Astrocyte of the hippocampus (primary cell): ENCODE measurements at places on chromosomes 1 and 21.

GRCh38 chr21:45766501-45766900 lies 123.0 kb downstream of the PCBP3 start:
- no peak for DNase-seq

DNA sequence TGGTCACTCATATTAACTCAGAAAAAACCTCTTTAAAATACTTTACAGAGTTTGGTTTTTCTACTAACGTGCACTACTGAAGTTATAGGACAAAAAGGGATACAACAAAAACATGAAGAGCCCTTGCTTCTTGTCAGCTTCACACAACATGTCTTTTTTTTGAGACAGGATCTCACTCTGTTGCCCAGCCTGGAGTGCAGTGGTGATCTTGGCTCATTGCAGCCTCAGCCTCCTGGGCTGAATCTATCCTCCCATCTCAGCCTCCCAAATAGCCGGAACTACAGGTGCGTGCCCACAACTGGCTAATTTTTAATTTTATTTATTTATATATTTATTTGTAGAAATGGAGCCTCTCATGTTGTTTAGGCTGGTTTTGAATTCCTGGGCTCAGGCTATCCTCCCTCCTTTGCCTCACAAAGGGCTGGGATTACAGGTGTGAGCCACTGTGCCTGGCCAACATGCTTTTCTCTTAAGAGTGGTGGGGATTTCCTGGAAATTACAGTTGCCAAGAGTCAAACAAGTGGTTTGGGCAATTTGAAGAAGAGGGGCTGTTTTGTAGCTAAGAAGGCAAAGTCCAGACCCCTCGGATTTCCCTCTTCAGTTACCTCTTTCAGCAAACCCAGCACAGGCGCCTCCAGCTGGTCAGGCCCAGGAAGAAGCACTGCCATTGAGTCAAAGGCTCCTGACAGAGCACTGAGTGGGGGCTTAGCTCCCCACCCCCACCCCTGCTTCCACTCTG lies 6.4 kb upstream of the SMPDL3B start:
- peak; percentile 24 for DNase-seq

- no peak for DNase-seq
Measured at GRCh38 chr1:203171341-203172183, 4.1 kb downstream of the MYBPH start.

DNA sequence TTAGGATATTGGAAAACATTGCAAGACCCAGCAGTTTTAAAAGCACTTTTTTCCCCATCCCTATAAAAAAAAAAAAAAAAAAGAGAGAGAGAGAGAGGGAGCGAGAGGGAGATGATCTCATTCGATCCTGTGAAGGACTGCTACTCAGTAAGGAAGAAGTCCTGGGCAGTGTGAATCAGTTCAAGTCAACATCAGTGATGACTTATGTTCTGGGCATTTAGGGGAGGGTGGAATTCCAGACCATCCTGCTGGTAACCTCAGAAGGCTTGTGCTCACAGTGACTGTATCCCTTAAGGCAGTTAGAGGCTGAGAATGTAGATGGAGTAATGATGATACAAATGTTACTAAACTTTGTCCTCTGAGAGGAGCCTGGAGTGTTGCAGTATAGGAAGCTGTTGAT lies 151.4 kb downstream of the TGFB2 start:
- DNase-seq = peak; percentile 96

- peak; percentile 58 for DNase-seq
Measured at GRCh38 chr1:53738205-53739108, 507 bp downstream of the GLIS1 start.

GRCh38 chr1:20426923-20427322 lies 59.1 kb downstream of the CAMK2N1 start:
- DNase-seq = peak; percentile 85

GRCh38 chr1:107451715-107452114 lies 310.9 kb downstream of the NTNG1 start:
- no peak for DNase-seq

DNA sequence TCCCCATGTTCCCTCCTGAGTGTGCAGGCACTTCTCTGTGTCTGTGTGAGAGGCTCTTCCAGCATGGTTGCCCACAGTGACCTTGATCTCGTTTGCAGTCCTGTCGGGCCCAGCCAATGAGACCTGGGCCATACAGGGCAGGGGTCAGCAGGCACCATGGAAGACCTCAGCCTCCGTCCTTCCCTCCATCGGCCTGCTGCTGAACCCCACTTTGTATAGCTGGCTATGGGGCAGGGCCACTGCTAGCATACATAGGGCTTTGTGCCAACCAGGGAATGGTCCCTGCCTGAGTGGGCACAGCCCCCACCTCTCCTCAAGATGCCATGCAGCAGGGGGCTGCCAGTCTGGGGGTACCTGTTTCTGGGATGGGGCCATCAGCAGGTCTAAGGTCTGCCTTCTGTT lies 3.8 kb downstream of the C1orf35 start:
- DNase-seq = no peak

DNA sequence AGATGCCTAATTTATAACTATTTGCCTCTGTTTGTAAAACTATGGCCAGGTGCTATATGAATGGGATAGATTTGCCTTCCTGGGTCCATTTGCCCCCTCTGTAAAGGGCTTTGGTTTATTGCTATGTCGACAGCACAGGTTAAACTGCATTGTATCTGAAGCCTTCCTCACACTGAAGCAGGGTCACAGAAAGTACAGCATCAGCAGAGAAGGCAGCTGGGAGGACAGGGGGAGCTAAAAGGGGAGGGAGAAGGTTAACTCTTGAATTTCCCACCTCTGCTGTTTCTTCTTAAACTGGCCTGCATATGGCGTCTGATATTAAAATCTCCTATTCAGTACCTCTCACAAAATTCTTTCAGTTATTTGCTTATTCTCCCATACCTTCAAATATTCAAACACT lies 297.4 kb downstream of the TM2D1 start:
- no peak for DNase-seq

DNA sequence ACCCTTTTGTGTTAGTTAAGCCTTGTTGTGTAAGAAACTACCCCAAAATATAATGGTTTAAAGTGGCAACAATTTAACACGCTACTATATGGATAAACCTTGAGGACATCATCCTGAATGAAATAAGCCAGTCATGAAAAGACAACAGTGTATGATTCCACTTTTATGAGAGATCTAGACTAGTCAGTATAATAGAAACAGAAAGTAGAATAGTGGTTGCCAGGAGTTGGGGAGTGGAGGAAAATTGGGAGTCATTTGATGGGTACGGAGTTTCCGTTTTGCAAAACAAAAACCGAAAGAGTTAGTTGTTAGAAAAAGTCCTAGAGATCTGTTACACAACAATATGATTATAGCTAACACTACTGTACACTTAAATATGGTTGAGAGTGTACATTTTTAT lies 16.0 kb upstream of the CHIA start:
- DNase-seq = no peak

GRCh38 chr1:66413838-66414175 lies 120.1 kb upstream of the SGIP1 start:
- no peak for DNase-seq

DNA sequence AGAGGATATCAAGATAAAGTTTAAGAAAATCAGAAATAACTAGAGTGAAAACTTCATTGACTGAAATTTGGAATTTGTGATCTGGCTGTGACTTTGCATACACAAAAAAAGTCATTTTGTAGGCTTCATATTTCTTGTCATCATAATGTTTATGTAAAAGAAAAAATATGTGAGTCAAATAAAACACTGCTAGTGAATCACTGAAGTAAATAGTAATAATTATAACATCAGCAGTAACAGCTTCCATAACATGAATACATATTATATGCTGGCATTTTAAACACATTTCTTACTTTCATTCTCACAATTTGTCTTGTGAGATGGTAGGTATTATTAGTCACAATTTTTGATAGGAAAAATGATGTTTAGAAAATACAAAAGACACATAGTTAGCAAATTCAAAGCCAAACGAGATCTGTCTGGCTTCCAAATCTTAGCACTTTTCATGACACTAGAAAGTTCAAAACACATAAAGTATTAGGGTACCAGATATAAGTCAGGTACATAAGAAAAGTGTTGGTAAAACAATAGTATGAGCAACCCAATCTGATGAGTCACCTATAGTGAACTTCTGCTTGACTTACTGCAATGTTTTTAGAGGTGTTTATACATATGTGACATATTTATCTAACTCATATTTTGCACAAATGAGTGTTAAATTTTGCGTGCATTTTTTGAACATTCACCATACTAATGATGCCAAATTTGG lies 241.0 kb upstream of the SNX7 start:
- no peak for DNase-seq

DNA sequence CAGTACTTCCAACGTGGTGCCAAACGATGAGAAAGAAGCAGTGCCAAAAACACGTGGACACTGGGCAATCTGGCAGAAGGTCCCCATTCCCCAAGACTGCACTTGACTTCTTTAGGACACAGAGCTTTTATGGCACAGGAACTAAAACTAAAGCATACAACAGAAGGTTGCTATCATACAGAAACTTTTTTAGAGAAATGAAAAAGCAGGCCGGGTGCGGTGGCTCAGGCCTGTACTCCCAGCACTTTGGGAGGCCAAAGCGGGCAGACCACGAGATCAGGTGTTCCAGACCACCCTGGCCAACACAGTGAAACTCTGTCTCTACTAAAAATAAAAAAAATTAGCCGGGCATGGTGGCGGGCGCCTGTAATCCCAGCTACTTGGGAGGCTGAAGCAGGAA lies 43.0 kb downstream of the GNB1 start:
- no peak for DNase-seq

DNA sequence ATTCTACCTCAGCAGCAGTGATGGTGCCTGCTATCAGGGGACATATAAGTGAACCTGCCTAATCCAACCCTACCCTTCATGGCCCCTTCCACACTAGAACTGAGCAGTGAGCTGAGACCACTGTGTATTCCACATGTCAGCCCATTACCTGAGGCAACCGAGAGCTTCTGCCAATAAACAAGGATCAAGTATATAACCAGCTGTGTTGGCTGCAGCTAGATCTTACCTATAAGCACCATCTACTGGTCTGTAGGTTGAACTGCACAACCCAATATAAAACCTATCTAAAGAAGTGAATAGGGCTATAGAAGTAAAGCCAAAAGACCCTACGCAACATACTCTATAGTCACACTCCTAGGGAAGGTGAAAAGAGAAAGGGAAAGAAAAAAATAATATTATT lies 376.9 kb downstream of the HHIPL2 start:
- peak; percentile 45 for DNase-seq

DNA sequence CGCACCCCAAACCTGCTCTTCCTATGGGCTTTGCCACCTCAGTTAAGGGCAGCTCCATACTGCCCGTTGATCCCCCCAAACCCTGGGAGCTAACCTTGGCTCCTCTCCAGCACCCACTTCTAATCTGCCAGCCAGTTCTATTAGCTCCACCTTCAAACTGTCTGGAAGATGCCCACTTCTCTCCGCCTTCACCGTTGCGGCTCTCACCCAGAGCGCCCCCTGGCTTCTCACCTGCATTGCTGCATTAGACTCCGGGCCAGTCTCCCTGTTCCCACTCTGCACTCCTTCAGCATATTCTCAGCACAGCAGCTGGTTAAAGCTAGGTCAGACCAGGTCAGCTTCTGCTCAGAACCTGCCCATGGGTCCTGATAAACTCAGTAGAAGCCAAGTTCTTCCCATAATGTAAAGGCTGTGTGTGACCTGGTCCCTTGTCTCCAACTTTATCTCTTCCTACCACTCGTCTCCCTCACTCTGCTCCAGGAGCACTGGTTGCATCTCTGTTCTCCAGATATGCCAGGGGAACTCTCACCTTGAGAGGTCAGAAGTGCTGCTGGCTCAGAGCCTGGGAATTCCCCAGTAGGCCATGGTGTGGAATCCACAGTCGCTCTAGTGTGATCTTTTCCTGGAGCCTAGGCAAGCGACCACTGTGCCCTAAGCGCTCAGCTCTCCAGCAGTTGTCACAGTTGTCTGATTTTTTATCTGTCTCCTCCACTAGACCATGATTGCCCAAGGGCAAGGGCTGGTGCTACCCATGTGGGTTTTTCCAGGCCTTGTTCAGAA lies 150.3 kb downstream of the HMGB4 start:
- DNase-seq = no peak

GRCh38 chr1:198118134-198118533 lies 38.7 kb upstream of the NEK7 start:
- peak; percentile 65 for DNase-seq

DNA sequence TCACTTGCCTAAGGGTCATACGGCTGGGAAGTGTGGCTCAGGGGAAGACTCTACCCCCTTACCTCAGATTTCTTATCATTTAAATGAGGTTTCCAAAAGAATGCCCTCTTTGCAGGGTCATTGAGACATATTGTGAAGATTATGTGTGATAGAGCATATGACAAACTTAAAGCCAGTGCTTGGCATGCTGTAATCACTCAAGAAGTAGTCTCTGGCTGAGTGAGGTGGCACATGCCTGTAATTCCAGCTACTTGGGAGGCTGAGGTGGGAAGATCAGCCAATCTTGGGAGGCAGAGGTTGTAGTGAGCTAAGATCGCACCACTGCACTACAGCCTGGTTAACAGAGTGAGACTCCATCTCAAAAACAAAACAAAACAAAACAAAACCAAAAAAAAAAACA lies 7.5 kb upstream of the LDLRAD2 start:
- peak; percentile 24 for DNase-seq

DNA sequence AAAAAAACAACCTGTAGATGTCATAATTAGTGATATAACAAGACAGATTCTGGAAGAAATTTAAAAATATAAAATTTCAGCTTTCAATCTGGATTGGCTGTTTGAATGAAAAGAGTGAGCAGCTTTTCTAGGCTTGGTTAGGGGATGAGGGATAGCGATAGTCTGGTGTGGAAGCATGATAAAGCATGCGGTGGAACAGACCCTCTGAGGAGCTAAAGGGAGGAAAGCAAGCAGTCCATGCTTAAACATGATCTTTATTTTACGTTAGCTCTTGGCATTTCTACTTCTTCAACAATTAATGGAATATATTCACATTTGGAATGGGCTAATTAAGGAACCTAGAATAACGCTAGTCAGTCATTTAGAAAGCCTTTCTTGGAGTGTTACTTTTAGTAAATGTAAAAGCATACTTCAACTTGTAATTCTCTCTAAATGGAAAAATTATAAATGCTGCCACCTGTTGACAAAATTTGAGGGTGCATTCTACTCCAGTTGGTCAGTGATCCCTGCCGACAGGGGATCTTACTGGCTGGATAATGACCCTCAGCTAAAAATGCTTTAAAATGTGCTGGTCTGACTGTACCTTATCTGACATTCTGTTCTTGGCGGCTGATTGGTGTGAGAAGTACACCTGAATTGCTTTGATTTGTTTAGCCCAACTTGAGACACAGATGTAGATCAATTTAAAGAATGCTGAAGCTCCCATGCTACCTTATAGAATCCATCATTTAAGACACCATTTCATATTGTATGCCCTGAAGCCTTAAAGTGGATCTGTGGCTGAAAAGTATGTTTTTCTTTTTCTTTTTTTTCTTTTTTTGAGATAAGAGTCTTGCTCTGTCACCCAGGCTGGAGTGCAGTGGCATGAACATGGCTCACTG lies 61.2 kb downstream of the AK4 start:
- peak; percentile 73 for DNase-seq

DNA sequence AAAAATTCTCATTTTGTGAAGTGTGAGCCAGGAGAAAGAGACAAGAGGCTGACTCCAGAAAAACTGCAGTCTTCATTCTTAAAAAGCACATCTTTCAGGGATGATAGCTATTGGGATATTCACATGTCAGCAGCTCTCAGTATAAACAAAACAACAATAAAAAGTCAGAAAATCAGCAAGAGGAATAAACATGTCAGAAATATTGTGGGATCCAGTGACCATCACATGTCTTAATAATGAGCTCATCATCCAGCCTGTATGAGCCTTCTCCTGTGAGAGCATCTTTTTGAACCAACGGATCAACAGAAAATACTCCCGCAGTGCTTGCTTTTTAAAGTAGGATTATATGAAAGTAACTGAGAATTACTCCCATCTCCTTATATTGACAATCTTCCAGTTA lies 241.6 kb downstream of the SMYD3 start:
- no peak for DNase-seq

- DNase-seq = no peak
Measured at GRCh38 chr1:211938561-211938997, 96.8 kb downstream of the INTS7 start.
